Activated CD4-positive, alpha-beta memory T cell treated with anti-CD3 and anti-CD28 coated beads for 36 hours (primary cell): ENCODE measurements at places on chromosomes 16 and 17. TPM values are rescaled to one million over a fixed set of nuclear protein-coding genes. Genes with fewer than 3 reads are reported as not detected.
A peak's percentile ranks its signal among the peaks of the same experiment; 100 is the strongest.

DNA sequence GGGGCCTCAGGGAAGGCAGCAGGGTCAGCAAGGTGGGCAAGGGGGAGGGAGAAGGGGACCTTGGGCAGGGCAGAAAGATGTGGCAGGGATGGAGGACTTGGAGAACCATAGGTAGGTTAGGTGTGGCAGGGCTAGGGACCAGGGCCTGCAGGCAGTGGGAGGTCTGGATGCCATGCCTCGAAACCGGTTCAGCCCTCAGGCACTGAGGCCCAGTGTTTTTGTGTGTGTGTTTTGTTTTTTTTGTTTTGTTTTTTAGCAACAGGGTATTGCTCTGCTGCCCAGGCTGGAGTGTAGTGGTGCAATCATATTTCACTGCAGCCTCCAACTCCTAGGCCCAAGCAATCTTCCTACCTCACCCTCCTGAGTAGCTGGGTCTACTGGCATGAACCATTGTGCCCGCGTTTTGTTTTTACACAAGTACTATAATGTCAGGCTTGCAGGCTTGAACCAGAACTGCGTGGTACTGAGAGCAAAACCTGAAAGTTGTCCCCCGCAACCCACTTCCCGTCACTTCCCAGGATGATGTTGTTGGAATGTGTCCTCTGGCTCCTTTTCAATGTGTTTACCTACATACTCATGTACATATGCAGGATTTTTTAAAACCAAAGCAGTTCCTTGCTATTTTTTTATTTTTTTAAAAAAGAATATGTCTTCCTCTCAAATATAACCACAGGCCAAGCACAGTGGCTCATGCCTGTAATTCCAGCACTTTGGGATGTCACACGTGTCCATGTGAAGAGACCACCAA lies 12.4 kb downstream of the ODAD4 start:
- H3K27me3 ChIP-seq = no peaks in the 10 kb centered on the region
- no peaks in the 10 kb centered on the region for H3K4me1 ChIP-seq
- H3K27ac ChIP-seq = no peak overlapping the region
- DNase-seq = no peak
- no peaks in the 10 kb centered on the region for H3K36me3 ChIP-seq

GRCh38 chr16:4081521-4082021 lies 34.7 kb downstream of the ADCY9 start:
- no peaks in the 10 kb centered on the region for H3K27me3 ChIP-seq
- no peak overlapping the region for H3K27ac ChIP-seq
- peaks cover 43% of the 10 kb centered on the region for H3K4me1 ChIP-seq
- peak; percentile 63 for DNase-seq
- peaks cover 3% of the 10 kb centered on the region for H3K36me3 ChIP-seq
- H3K4me3 ChIP-seq = no peak overlapping the region

GRCh38 chr16:56758930-56759329 lies 29.0 kb downstream of the NUP93 start:
- DNase-seq = no peak
- H3K27ac ChIP-seq = no peak overlapping the region
- H3K36me3 ChIP-seq = peaks cover 38% of the 10 kb centered on the region
- no peaks in the 10 kb centered on the region for H3K27me3 ChIP-seq

DNA sequence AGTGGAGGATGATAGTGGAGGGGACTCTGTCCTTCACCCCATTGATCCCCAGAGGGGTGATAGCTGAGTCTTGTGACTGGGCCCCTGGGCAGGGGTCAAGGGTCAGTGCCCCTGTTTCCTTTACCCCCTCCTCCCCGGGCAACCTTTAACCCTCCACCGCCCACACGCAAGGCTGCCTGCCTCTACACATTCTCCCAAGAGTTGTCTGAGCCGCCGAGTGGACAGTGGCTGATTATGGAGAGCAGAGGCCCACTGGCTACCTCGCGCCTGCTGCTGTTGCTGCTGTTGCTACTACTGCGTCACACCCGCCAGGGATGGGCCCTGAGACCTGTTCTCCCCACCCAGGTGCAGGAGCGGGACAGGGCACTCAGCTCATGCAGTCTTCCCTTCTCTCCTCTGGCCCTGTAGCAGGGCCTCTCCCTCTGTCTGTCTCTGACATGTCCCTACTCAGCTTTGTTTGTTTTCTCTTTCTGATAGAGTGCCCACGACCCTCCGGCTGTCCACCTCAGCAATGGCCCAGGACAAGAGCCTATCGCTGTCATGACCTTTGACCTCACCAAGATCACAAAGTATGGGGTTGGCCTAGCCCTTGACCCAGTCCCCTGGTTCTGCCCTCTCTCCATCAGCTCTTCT lies at the start of gene SHBG:
Gene SHBG (plus strand): TSS at position 197 of the 633 bp plus-strand sequence. CDS start 38 bp downstream, at position 235.
- H3K4me1 ChIP-seq = peaks cover 11% of the 10 kb centered on the region
- no peaks in the 10 kb centered on the region for H3K36me3 ChIP-seq
- H3K27ac ChIP-seq = no peak within 1 kb of the TSS

- no peaks in the 10 kb centered on the region for H3K27me3 ChIP-seq
- no peak overlapping the region for H3K27ac ChIP-seq
- no peak overlapping the region for H3K4me3 ChIP-seq
- H3K4me1 ChIP-seq = no peaks in the 10 kb centered on the region
- no peak for DNase-seq
- no peaks in the 10 kb centered on the region for H3K36me3 ChIP-seq
These were observed 266.5 kb upstream of the HSBP1 start for GRCh38 chr16:83541231-83541630.

DNA sequence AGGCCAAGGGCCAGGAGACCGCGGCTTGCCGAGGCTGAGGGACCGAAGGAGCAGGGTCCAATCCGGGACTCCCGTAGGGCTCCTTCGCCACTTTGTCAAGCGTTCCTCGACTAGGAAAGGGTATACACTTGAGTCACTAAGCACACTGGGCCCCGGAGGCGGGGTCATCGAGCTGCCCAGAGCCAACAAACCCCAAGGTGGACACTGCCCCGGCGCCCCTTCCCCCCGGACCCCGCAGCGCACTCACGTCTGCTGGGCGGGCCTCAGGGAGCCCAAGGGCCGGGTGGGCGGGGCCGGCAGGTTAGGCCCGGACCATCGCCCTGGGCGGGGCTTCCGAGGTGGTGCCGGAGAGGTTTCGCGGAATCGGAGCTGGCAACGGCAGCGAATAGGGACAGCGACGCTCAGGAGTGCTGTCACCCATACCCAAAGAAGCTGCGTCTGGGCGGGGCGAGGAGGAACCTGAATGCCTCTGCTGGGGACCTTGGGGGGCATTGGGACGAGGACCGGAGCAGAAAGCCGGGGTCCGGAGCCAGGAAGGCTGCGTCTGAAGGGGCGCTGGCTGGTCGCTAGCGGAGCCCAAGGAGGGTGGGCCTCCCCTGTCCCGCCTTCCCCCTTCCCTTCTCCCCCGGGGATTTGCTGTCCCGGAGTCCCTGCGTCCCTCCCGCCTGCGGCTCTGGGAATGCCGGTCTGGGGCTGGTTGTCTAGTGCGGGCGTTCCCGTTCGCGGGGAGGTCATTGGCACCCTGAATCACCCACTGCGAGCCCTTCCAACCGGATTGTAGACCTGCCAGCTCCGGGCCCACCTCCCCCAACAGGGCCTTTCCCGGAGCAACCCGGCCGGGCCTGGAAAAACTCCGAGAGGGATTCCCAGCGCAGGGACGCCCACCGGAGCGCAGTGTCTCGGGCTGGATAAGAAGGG lies 118.2 kb upstream of the SMURF2 start:
- peak; percentile 89 for DNase-seq
- H3K4me3 ChIP-seq = peak overlapping the region; percentile 76
- H3K27me3 ChIP-seq = peaks cover 6% of the 10 kb centered on the region
- no peak overlapping the region for H3K27ac ChIP-seq

GRCh38 chr16:2902337-2903130 lies 9.2 kb upstream of the FLYWCH1 start:
- H3K4me3 ChIP-seq = no peak overlapping the region
- H3K36me3 ChIP-seq = no peaks in the 10 kb centered on the region
- no peak for DNase-seq
- no peak overlapping the region for H3K27ac ChIP-seq

GRCh38 chr17:21452377-21453143 lies 76.4 kb downstream of the KCNJ12 start:
- H3K27me3 ChIP-seq = peaks cover 22% of the 10 kb centered on the region
- peak; percentile 44 for DNase-seq
- H3K27ac ChIP-seq = no peak overlapping the region
- peak overlapping the region; percentile 39 for H3K4me3 ChIP-seq

DNA sequence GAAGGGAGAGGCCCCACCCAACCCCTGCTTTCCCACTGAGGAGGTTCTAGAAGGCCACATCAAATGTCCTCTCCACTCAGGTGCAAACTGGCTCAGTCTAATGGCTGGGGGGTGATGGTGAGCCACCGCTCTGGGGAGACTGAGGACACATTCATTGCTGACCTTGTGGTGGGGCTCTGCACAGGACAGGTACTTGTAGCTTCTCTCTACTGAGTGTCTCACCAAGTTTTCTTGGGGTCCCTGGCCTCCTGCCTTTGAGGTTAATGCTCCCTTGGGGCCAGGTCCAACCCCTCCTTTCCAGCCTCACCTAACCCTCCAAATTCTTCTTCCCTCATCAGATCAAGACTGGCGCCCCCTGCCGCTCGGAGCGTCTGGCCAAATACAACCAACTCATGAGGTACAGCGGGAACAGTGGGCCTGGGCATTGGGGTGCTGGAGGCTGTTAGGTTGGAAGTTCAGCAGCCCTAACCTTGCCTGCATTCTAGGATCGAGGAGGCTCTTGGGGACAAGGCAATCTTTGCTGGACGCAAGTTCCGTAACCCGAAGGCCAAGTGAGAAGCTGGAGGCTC lies 5.7 kb downstream of the ENO3 start:
- H3K27me3 ChIP-seq = no peaks in the 10 kb centered on the region
- H3K36me3 ChIP-seq = peaks cover 6% of the 10 kb centered on the region
- no peak overlapping the region for H3K27ac ChIP-seq
- peaks cover 10% of the 10 kb centered on the region for H3K4me1 ChIP-seq
- peak; percentile 62 for DNase-seq
- H3K4me3 ChIP-seq = no peak overlapping the region

GRCh38 chr17:45307290-45308015 lies 9.4 kb downstream of the MAP3K14 start:
- H3K27ac ChIP-seq = peak overlapping the region; percentile 97
- DNase-seq = peak; percentile 80
- H3K36me3 ChIP-seq = peaks cover 69% of the 10 kb centered on the region
- H3K27me3 ChIP-seq = no peaks in the 10 kb centered on the region

- H3K4me1 ChIP-seq = peaks cover 36% of the 10 kb centered on the region
- peak; percentile 79 for DNase-seq
- H3K36me3 ChIP-seq = peaks cover 6% of the 10 kb centered on the region
- no peaks in the 10 kb centered on the region for H3K27me3 ChIP-seq
- peak within 1 kb of the TSS; percentile 72 for H3K4me3 ChIP-seq
These were observed at the start of gene ADCY9 for GRCh38 chr16:4116325-4117249. ADCY9 (minus strand) TSS chr16:4116442; CDS start chr16:4115442, 1,000 bp downstream.

DNA sequence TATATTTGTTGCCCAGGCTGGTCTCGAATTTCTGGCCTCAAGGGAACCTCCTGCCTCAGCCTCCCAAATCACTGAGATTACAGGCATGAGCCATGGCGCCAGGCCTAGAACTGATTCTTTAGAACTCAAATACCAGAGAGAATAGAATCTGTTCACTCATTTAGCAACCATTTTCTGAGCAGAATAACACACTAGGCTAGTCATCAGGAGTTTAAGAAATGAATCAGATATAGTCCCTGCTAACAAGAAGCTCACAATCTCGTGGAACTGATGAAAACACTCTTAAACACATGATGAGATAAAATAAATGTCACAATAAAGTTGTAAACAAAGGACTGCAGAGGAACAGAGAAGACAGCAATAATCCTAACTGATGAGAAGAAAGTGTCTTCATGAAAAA lies 55.8 kb upstream of the ADCY9 start:
- H3K36me3 ChIP-seq = no peaks in the 10 kb centered on the region
- no peak overlapping the region for H3K4me3 ChIP-seq
- no peak overlapping the region for H3K27ac ChIP-seq
- no peaks in the 10 kb centered on the region for H3K27me3 ChIP-seq

DNA sequence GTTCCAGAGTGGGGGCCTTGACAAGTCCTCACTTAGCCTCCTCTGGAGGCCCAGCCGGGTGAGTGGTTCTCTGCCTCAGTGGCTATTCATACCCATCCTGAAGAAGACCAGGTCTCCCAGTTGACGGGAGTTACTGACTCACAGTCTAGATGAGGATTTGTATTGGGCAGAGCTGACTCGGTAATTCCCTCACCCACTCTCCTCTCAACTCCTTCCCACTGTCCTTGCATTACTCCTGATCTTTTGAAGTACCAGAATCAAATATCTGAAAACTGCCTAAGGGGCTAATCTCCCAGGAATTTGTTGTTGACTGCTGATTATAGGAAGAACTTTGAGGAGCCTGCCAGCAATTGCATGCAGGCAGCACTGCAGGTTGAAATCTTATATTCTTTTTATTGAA lies 14.2 kb downstream of the SAP30BP start:
- DNase-seq = no peak
- H3K4me3 ChIP-seq = no peak overlapping the region
- no peaks in the 10 kb centered on the region for H3K27me3 ChIP-seq
- H3K27ac ChIP-seq = no peak overlapping the region
- H3K36me3 ChIP-seq = peaks cover 3% of the 10 kb centered on the region

DNA sequence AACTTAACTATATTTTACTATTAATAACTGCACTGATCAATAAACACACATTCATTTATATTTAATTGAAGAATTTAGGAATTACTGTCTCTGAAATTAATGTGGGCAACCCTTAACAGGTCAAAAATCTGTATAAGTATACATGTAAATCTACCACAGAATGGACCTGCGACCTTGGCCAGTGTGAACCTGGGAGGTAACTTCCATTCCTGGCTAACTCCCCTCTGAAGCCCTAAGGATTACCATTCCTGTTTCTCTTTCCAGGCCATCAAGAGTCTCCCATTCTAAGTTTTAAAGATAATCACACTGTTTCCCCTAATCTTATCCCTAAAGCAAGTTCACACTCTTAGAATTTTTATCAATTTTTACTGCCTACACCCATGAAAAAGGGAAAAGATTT lies 58.1 kb downstream of the SMURF2 start:
- no peaks in the 10 kb centered on the region for H3K36me3 ChIP-seq
- no peak for DNase-seq
- peaks cover 32% of the 10 kb centered on the region for H3K4me1 ChIP-seq
- H3K4me3 ChIP-seq = no peak overlapping the region

DNA sequence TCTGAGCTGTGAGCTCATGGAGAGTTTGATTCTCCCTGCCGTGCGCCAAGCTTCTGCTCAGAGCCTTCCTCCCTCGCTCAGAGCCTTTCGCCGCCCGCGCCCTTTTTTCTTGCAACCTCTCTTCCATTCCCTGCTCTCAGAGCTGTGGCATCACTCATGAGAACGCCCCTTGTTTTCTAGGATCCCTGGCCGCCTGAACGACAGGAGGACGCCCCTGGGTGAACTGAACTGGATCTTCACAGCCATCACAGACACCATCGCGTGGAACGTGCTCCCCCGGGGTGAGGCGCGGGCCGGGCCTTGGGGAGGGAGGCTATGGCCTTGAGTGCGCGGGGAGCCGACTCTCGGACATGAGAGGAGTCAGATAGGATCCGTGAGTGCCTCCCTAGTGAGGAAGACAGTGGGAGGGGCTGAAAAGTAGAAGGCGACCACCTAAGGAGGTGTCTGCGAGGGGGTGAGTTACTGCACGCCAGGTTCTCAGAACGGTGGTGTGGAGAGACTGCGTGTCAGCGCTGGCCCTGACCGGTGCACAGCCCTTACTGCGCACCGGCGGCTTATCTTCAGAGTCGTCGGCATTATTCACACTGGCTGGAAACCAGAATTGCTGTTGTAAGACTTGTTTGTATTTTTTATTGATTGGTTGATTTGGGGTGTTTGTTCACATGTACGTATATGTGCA lies 169.5 kb upstream of the CHMP6 start:
- H3K27me3 ChIP-seq = no peaks in the 10 kb centered on the region
- peaks cover 22% of the 10 kb centered on the region for H3K36me3 ChIP-seq
- no peak overlapping the region for H3K27ac ChIP-seq
- peaks cover 32% of the 10 kb centered on the region for H3K4me1 ChIP-seq
- no peak for DNase-seq
- no peak overlapping the region for H3K4me3 ChIP-seq

The CCDC144A gene
- total RNA-seq = 5.4 TPM

The HBA2 gene
- total RNA-seq = not detected

The AMDHD2 gene
- total RNA-seq = 30.5 TPM

The KRT33A gene
- not detected for total RNA-seq

The SRL gene
- total RNA-seq = not detected

The SPNS2 gene
- total RNA-seq = 0.15 TPM
